ENCODE measurements at places on chromosomes 2 and 18.

- peaks cover 7% of the 10 kb centered on the region for H3K27me3 ChIP-seq
- no peaks in the 10 kb centered on the region for H3K4me1 ChIP-seq
- H3K27ac ChIP-seq, result no peak overlapping the region
- H3K36me3 ChIP-seq, result no peaks in the 10 kb centered on the region
Measured at GRCh38 chr2:234579231-234579962, 82.5 kb upstream of the ARL4C start.

DNA sequence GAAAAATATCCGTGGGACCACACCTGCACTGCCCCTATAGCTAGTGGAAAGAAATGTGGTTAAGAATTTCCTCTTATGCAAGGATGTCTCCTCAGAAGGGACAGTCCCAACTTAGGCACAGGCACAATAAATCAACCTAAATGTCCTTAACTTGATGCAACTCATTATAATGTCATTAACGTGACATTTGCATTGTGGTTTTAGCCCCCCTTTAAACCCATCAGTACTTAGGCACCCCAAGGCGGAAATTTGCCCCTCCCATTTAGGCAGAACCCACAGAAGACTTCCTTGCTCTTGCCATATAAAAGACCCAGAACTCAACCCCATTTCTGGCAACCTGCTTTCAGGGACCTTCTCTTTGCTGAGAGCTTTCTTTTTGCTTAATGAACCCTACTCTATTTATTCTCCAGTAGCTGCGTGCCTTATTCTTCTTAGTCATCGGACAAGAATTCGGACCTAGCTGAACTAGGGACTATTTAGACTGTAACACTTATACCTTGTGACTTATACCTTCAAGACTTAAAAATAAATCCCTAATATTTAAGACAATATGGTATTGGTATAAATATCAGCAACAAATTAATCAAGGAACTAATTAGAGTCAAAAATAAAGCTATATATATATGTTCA lies 1281.6 kb upstream of the TMEFF2 start:
- H3K4me3 ChIP-seq, result peak overlapping the region; percentile 9
- H3K27ac ChIP-seq, result no peak overlapping the region
- H3K27me3 ChIP-seq, result no peaks in the 10 kb centered on the region
- DNase-seq, result no peak
- no peaks in the 10 kb centered on the region for H3K36me3 ChIP-seq
- peaks cover 7% of the 10 kb centered on the region for H3K4me1 ChIP-seq

DNA sequence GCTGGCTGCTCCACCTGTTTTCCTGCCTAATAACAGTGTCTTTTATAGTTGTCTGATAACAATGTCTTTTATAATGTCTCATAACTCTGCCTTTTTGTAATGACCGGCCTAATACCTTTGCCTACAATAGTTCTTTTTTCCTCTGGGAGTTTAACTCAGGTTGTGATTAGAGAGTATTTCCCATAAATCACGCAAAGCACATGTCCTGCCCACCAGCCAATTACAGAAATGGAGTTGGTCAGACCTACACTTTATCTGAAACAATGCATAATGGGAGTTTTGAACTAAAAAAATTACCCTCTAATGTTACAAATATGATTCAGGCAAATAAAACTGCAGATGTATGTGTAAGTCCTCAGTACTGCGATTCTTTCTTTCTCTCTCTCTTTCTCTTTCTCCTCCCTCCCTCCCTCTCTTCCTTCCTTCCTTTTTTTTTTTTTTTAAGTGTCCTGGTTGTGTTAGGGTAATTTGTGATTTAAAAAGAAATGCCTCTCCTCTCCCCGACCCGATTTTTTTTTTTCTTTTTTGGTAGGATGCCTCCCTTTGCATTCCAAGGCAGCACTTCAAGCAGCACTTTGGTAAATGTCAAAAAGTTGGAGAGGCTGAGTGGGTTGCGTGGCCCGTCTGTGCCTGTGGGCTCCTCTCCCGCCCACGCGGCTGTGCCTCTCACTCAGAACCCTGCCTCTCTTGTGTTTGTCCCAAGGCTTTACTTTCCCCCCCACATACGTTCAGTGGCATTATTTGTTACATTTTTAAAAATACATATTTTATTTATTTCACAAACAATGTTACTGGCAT lies 147.3 kb downstream of the AGAP1 start:
- H3K27me3 ChIP-seq, result peaks cover 18% of the 10 kb centered on the region
- H3K4me1 ChIP-seq, result peaks cover 2% of the 10 kb centered on the region
- no peak for DNase-seq
- no peak overlapping the region for H3K4me3 ChIP-seq

GRCh38 chr2:70817284-70817954 lies 3.0 kb downstream of the CLEC4F start:
- H3K27me3 ChIP-seq, result peaks cover 5% of the 10 kb centered on the region
- H3K27ac ChIP-seq, result no peak overlapping the region
- no peaks in the 10 kb centered on the region for H3K36me3 ChIP-seq
- H3K4me3 ChIP-seq, result no peak overlapping the region

DNA sequence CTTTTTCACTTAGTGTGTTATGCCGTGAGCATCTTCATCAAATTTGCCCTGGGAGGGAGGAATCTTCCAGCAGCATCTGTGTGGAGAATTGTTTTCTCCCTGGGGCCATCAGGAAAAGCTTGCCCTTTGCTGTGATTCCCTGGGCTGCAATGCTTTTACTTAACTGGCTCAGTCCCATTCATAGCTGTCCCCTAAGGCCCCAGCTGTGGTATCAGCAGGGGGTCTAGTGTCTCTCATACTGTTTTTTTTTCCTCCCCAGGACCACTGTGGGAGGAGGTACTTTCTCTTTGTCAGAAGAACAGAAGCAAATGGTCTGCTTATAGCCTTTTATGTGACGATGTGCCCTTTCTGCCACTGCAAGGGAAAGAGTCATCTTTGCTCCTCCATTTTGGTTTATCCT lies 176.8 kb upstream of the CELF4 start:
- no peak overlapping the region for H3K27ac ChIP-seq
- no peak overlapping the region for H3K4me3 ChIP-seq
- H3K36me3 ChIP-seq, result no peaks in the 10 kb centered on the region
- no peaks in the 10 kb centered on the region for H3K4me1 ChIP-seq
- no peaks in the 10 kb centered on the region for H3K27me3 ChIP-seq
- DNase-seq, result no peak

DNA sequence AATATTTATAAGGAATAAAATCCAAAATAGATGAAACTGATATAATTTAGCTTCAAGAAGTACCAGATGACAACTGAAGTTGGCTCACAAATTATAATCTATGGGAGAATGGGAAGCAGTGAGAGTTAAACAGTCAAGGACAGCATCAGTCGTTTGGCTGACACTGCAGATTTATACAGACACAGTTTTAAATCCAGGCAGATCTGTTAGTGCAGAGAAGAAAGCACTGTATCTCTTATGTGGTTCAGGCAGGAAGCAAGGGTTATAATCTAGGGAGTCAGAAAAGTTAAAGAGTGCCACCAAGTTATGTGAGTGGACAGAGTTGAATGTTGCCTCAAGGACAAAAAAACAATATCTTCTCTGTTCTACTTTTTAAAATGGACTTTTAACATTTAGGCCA lies 880.2 kb downstream of the TSN start:
- no peaks in the 10 kb centered on the region for H3K4me1 ChIP-seq
- no peaks in the 10 kb centered on the region for H3K36me3 ChIP-seq
- H3K4me3 ChIP-seq, result no peak overlapping the region

DNA sequence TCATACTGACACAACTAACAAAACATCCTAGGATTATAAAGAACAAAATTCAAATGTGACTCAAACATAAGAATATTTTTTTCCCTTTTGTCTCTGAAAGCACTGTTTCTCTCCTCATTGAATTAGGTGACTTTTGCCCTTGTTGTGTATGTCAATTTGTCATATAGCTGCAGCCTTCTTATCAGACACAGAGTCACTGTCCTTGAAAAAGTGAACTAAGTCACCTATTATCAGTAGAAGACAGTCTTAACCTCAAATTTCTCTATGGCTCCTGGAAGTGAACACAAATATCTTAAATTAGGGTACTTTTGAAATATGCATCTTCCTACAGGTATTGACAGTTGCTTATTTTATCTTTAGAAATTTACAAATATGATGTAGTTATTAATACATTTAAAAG lies 360.6 kb downstream of the NBAS start:
- no peak for DNase-seq
- H3K27ac ChIP-seq, result no peak overlapping the region
- H3K27me3 ChIP-seq, result no peaks in the 10 kb centered on the region
- H3K36me3 ChIP-seq, result peaks cover 22% of the 10 kb centered on the region
- peaks cover 6% of the 10 kb centered on the region for H3K4me1 ChIP-seq
- H3K4me3 ChIP-seq, result no peak overlapping the region

GRCh38 chr2:233358335-233358734 lies 4.0 kb downstream of the DGKD start:
- H3K27me3 ChIP-seq, result no peaks in the 10 kb centered on the region
- H3K27ac ChIP-seq, result peak overlapping the region; percentile 53
- peak overlapping the region; percentile 87 for H3K4me3 ChIP-seq
- peaks cover 58% of the 10 kb centered on the region for H3K36me3 ChIP-seq

Data from activated naive CD8-positive, alpha-beta T cell treated with anti-CD3 and anti-CD28 coated beads, Interleukin-2, amount 50 U/mL, for 24 hours (primary cell).